Effector memory CD4-positive, alpha-beta T cell (primary cell): ENCODE measurements at places on chromosomes 11 and 22.

DNA sequence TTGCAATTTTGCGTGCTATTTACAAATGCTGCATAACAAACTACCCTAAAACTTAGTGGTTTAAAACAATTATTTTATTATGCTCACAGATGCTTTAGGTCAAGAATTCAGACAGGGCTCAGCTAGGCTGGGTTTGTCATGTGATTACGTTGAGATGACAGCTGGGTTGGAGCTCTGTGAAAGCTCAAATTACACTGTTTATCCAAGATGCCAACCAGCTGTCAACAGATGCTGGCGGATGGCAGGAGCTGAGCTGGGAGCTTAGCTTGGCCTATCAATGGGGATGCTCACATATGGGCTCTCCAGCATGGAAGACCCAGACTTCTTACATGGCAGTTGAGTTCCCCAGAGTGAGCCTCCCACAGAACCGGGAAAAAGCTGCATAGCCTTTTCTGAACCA is 62.7 kb downstream of the STK33 start:
- no peak for DNase-seq

DNA sequence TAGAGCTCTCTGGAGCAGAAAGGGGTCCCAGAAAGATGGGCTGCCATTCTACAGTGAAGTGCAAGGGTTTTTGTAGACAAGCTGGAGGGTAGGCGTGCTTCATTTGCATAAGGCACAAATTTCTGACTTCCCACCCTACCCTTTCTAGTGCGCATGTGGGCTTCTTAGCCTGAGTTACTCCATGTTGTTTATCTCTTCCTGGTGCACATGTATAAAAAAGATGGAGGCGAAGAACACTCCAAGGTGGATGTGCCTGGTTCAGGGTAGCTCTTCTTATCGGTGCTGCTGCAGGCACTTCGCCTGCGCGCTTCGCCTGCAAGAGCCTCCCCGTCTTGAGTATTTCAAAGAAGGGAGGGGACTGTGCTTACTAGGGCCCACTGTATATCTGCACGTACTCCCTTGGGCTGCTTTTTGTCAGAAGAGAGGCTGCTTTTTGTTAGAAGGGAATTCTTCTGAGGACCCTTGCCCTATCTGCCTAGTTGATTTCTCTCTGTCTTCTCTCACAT is 1047.3 kb upstream of the CNTN5 start:
- DNase-seq, result no peak

GRCh38 chr11:65110354-65110861 is 1.3 kb upstream of the TM7SF2 start:
- DNase-seq, result peak; percentile 88

DNA sequence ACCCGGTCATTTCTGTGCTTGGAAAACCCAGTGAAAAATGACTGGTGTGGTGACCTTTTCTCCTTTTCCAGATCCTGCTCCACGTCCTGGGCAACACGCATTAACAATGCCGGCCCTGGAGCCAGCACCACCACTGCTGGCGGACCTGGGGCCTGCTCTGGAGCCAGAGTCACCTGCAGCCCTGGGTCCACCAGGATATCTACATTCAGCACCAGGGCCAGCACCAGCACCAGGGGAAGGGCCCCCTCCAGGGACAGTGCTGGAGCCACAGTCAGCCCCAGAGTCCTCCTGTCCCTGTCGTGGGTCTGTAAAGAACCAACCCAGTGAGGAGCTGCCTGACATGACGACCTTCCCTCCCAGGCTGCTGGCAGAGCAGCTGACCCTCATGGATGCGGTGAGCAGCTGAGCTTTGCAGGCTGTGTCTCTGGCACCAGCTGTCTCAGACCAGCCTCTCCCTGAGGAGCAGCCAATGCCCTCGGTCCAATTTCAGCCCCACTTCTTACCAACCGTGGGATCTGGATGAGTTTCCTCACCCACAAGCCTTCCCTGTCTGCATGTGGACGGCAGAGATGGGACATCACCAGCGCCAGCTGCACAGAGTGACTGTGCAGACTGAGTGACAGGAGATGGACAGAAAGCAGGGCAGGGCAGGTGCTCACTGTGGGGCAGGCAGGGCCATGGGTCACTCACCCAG is 1.9 kb downstream of the RGL4 start:
- DNase-seq, result no peak

GRCh38 chr11:44311339-44312261 is 1.7 kb upstream of the ALX4 start:
- no peak for DNase-seq

DNA sequence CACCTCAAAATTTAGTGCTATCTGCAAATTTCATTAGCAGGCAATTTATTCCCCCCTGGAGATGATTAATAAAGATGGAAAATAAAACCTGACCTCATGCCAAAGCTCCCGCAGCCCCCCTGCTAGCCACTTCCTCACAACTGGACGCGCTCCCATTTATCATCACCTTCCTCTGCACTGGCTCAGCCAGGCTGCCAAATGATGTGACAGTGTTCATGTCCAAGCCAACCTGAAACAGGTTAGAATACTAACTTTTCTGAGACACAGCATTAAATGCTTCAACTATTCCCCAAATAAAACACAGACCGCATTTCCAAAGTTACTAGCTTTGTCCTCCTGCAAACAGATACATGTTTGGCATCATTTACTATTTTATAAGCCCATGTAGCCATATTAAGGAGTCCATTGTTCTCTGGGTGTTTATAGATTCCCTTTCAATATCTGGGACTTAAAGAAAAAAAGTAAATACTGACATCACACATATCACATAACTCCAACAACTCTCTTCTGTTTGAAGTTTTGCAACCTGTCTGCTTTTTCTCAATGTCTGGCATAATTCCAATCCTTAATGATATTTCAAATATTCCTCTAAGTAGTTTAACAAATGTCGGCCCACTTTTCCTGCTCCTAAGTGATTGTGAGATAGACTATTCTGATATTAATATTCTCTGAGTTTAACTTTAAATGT is 829.7 kb upstream of the FAT3 start:
- DNase-seq, result no peak

- DNase-seq, result peak; percentile 9
Measured at GRCh38 chr22:42780070-42780540, 59.4 kb upstream of the A4GALT start.

DNA sequence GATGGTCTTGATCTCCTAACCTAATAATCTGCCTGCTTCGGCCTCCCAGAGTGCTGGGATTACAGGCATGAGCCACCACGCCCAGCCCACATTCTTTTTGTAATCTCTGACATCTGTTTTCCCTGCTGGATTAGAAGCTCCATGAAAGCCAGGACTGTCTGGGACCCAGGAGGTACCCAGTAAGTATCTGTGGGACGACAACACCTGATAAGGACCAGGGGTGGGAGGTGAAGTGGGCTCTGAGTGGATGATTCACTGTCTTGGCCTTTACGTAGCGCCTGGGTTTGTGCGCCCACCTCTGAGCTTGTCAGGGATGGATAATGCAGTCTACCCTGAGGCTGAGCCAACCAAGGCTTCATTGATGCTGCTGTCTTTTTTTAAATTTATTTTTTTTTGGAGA is 118.8 kb downstream of the ABTB2 start:
- no peak for DNase-seq

- DNase-seq, result no peak
Measured at GRCh38 chr11:72026090-72026489, 27.4 kb downstream of the IL18BP start.

DNA sequence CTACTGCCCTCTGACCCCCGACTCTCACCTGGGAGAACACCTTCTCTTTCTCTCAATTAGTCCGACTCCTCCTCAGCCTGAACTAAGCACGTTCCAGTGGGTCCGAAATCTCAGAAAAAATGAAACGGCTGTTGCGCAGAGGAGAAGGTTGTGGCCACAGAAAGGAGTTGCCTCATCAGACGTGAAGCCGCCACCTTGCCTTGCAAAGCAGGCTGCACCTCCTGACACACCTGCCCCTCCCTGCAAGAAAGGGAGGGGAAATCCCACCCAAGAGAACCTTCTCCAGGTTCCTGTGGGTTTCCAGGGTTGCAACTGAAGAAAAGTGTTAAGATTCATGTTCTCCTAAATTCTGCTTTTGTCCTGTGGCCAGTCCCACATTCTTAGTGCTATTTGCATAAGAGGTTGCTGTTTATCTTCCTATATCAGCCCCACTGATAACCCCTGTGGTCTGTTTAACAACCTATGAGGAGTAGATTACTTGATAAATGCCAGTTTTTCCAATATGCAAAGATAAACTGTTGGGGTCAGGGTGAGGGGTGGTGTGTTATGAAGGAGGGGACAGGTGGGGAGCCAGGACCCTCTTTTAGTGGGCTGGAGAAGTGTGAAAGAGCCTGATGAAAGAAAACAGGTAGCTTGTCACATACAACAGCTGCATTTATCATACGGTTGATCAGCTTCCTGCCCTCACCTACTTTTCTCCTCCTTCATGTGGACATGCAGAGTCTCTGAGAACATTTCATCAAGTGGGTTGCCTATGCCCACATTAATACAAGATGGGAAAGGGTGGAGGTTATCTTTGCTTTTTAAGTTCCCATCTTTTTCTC is 18.2 kb downstream of the ZBTB16 start:
- DNase-seq, result no peak

- DNase-seq, result no peak
Measured at GRCh38 chr11:80103142-80103859, 662.5 kb upstream of the TENM4 start.

- no peak for DNase-seq
Measured at GRCh38 chr11:133172349-133172748, 360.0 kb downstream of the OPCML start.

DNA sequence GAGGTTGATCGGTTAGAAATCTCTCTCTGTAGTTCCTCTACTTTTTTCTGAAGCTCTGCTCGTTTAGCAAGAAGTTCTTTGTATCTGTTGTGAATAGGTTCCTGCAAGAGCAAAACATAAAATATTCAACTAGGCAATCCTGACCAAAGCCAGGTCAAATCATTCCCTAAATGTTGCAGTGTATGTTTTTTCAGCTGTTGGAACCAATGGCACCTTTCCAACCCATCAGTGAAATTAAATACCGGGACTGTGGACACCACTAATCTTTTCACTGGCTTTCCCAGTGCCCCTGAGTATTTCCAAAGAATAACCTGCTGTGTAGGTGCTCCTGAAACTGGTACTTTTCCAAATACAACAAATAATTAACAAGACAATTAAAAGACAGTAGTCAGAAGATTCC is 45.1 kb downstream of the CEP57 start:
- DNase-seq, result no peak

DNA sequence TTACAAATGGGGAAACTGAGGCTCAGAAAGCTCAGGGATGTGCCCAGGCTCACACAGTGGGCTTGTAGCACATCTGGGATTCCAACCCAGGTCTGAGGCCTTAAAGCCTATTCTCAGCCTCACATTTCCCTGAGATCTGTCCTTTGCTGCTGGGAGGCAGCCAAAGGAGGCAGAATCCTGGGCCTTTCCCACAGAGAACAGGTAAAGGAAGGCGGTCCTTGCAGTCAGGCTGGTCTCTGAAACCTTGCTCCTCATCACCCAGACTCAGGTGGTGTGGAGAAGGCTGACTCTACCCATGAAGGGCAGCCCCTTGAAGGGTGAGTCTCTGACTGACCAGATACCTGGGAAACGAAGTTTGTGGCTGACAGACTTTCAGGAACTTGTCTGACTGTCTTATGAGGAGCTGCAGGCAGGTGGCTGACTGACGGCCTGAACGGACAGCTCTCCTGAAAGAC is 7.8 kb downstream of the SLCO2B1 start:
- DNase-seq, result no peak

DNA sequence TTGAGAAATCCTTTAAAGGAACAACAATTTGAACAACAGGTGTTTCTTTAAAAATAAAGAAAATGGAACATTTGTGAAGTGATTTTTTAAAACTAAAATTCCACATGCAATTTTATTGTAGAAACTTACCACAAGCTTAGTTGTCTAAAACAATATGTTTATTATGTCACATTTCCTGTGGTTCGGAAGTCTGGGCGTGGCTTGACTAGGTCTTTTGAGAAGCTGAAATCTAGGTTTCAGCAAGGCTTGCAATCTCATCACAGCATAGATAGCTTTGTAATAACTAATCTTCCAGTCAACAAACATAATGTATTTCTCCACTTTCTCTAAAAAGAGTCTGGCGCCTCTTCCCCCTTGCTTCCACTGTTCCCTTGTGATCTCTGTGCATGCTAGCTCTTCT is 27.0 kb downstream of the MS4A6A start:
- DNase-seq, result no peak

GRCh38 chr11:29119116-29119515 is 897.7 kb downstream of the KCNA4 start:
- no peak for DNase-seq
